Motor neuron (in vitro differentiated cells): ENCODE measurements at places on chromosomes 12 and 14.

- ATAC-seq = no peak
These were observed 14.6 kb downstream of the VASH1 start for GRCh38 chr14:76775695-76776427.

DNA sequence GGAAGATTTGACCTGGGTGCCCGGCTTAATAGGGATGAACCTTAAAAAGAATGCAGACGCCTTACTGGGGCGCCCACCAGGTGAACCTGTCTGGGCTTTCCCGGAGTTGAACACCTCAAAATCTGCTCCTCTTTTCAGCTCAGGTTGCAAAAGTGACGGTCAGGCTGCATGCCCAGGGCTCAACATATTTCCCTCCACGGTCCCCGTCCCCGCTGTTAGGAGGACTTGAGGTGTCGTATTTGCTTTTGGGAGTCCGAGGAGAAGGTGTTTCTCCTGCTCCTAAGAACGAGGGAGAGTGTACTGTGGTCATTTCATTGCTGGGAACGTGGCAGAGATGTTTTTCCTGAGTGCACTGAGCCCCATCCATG, 1.2 kb downstream of the DLK1 start:
- no peak for ATAC-seq

GRCh38 chr12:83807871-83808270, 1104.7 kb downstream of the SLC6A15 start:
- no peak for ATAC-seq

GRCh38 chr12:123263196-123263817, 8.3 kb downstream of the CDK2AP1 start:
- ATAC-seq = no peak

DNA sequence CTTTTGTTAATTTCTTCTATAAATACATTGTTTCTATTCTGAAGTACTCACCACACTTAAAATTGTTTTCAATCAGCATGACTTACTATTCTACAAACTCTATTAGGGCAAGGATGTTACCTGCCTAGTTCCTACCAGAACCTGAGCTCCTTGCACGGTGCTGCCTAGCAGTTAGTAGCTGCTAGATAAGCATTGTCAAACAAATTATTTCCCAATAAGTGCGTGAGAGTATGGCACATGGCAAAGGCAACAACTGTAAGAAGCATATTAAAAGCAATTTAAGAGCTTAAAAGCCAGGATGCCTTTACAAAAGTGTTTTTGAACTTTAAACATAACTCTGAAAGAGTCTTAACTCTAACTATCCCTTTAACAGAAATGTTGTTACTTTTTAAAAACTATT, 8.2 kb upstream of the LYZ start:
- no peak for ATAC-seq

DNA sequence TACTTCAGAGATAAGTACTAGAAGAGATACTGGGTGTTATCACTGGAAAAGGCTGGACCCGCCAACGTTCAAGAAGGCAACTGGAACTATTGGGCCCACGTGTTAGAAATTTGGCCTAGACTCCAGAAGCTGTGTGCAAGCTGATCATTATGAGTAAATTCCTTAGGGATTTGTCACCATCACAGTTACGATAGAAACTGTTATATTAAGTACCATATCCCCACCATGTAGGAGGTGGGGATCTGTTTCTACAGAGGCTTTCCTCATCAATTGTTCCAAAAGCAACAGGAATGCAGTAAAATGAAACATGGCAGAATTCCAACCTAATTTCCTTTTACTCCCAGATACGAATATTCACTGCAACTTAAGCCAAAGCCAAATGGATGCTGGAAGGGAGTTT, 170.7 kb downstream of the NOVA1 start:
- peak; percentile 38 for ATAC-seq

GRCh38 chr12:111359231-111359913, 9.5 kb downstream of the PHETA1 start:
- no peak for ATAC-seq

- ATAC-seq = no peak
These were observed 114.7 kb downstream of the NTF3 start for GRCh38 chr12:5546616-5547015.

GRCh38 chr12:15092826-15093225, 120.0 kb downstream of the PDE6H start:
- no peak for ATAC-seq

DNA sequence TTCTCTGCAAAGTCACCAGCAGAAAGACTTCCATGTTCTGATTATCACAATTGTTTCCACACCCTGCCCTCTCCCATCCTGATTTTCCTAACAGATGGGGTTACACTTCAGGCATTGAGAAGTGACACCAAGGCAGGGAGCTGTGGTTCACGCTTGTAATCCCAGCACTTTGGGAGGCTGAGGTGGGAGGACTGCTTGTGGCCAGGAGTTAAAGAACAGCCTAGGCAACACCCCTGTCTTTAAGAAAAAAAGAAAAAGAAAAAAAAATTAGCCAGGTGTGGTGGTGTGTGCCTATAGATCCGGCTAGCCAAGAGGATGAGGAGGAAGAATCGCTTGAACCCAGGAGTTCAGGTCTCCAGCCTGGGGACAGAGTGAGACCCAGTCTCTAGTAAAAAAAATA, 5.2 kb downstream of the PPP1CC start:
- no peak for ATAC-seq

- ATAC-seq = no peak
These were observed 160.5 kb upstream of the DIO3 start for GRCh38 chr14:101400830-101401229.

DNA sequence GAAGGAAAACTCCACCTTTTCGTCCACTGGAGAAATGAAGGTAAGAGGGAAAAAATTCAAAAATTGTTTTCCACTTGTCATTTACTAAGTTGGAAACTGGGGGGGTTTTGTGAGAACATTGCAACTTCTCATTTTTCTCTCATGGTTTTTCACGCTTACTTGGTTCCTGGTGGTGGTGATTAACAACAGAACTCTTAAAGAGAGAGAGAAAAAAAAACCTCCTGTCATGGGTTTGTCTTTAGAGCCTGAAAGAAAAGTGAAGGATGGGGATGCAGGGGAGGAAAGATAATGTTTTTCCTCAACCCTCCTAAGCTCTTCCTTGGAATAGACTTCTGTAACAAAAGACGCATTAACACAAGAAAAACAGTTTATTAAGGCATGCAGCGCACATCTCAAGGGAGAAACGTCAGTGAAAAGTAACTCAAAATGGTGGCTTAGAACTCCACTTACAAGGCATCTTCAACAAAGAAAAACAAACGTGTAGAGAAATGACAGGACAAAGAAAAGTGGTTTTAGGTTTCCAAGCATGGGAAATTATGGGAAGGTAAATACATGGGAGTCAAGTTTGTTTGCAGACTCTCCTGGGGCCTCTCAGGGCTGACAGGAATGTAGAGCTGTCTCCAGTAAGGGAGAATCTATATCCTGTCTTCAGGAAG, 81.9 kb upstream of the ATF7IP start:
- ATAC-seq = no peak

- no peak for ATAC-seq
These were observed 7.3 kb downstream of the PHB2 start for GRCh38 chr12:6963016-6963731.

- ATAC-seq = no peak
These were observed 78.8 kb downstream of the SPPL3 start for GRCh38 chr12:120825337-120825736.

DNA sequence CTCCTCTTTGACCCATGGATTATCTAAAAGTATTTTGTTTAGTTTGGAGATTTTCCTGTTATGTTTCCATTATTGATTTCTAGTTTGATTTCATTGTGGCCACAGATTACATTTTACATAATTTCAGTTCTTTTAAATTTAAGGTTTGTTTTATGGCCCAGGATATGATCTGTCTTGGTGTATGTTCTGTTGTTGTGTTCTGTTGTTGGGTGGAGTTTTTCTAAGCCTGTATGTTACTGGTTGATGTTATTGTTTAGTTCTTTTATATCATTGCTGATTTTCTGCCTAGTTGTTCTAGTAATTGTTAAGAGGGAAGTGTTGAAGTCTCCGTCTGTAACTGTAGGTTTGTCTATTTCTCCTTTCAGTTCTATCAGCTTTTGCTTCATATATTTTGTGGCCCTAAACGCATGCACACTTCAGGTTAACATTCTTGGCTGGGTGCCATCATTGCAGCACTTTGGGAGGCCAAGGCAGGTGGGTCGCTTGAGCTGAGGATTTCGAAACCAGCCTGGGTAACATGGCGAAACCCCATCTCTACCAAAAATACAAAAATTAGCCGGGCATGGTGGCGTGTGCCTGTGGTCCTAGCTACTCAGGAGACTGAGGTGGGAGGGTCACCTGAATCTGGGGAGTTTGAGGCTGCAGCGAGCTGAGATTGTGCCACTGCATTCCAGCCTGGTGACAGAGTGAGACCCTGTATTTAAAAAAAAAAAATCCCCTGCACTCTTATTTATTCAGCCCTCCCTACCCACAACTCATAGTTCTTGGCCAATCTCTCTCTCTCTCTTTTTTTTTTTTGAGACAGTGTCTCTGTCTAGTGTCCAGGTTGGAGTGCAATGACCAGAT, 28.1 kb upstream of the CFL2 start:
- no peak for ATAC-seq

- no peak for ATAC-seq
These were observed 117.7 kb downstream of the GPR135 start for GRCh38 chr14:59347511-59347900.

DNA sequence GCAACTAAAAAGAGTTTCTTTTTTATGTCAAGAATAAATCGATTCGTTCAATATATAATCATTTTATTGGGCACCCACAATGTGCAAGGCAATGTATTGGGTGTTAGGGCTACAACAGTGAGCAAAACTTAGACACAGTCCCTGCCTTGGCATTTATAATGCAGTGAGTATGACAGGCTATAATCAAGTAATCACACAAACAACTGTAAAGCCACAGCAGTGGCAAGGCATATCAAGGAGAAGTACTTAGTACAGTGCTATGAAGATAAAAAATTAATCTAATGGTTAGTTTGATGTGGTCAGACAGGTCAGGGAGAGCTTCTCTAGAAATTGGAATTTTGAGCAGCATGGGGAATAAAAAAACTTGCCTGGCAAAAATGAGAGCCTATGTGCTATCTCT, 39.5 kb upstream of the OTOGL start:
- no peak for ATAC-seq

DNA sequence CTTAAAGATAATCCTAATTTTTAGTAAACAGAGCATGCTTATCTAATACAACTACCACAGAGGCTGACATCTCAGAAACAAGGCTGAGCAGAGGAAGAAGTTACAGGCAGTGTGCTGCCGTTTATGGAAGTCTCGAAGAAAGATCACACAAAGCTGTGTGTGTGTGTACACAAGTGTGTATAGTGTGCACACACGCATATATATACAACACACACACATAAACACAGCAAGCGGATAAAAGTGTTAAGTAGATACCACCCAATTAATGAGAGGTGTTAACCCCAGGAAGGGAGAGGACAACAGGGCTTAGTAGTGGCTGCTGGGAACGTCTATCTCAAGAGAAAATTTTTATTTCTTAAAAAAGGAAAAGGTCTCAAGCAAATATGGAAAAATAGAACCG, 15.3 kb downstream of the CCDC88C start:
- no peak for ATAC-seq

GRCh38 chr12:11749943-11750690, 100.6 kb downstream of the ETV6 start:
- no peak for ATAC-seq

DNA sequence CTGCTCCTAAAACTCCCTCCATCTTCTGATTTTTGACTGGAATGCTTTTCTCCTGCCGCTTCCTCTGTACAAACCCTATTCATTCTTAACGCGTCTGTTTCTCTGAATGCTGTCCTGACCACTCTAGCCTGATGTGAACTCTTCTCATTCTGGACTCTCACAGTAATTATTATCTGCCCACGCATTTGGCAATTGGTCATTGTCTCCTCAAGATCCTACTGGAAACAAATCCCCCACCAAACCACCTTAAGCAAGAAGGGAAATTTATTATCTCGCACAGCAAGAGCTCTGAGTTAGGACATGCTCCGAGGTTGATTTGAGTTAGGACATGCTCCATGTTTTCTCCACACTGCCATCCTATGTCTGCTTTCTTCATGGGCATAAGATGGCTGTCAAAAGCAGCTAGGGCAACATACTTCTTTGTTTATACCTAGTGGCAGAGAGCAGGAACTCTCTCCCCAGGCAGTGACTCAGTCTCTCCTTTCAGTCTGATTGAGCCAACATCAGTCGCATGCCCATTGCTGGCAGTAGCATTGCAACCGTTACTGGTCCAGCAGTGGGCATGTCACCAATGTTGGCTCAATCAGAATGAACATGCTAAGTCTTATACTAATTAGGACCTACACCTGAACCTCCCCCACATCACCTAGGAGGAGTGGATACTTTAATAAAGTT, 102.2 kb downstream of the SSPN start:
- no peak for ATAC-seq

GRCh38 chr14:67962215-67962644, 142.7 kb downstream of the RAD51B start:
- ATAC-seq = no peak

GRCh38 chr14:72104011-72104613, 171.9 kb downstream of the RGS6 start:
- no peak for ATAC-seq

DNA sequence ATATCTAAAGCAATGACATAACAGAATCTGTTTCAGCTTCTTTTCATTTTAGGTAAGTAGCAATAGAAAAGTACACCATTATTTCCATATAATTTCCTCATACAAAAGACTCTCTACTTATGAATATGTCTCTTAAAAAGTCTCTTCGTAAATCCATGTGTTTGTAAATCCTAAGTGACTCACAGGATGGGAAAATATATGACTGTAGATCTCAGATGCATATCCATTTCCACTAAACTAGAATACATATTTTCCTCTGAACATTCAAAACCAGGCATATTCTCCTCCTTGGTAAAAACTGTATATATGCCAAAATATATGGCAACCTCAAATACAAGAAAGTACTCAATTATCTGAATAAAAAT, 93.6 kb downstream of the TXNDC16 start:
- no peak for ATAC-seq

- ATAC-seq = no peak
These were observed 206.5 kb upstream of the EEA1 start for GRCh38 chr12:93135286-93136239.

GRCh38 chr12:57733928-57734327, 4.6 kb downstream of the AGAP2 start:
- ATAC-seq = no peak

DNA sequence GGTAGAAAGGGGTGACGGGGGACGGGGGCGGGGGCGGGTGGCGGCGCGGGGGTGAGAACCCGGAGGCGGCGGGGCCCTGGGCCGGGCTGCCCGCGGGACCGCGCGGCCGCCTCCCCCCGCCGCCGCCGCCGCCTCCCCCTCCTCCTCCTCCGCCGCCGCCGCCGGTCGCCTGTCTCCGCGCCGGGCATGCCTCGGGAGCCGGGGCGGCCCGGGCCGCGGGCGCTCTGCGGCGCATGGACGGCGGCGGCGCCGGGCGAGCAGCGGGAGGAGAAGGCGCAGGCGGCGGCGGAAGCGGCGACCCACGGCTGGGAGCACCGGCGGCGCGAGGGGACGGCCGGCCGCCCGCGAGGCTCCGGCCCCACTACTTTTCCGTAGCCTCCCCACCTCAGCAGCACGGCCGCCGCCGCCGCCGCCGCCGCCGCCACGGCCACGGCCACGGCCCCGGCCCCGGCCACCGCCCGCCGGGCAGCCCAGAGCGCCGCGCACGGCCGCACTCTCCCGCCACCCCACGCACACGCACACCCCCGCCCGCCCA, at the start of gene NPAS3:
Gene NPAS3 (plus strand): TSS at position 161 of the 535 bp plus-strand sequence.
- ATAC-seq = peak; percentile 8
